ENCODE measurements at places on chromosomes 5 and 9.

DNA sequence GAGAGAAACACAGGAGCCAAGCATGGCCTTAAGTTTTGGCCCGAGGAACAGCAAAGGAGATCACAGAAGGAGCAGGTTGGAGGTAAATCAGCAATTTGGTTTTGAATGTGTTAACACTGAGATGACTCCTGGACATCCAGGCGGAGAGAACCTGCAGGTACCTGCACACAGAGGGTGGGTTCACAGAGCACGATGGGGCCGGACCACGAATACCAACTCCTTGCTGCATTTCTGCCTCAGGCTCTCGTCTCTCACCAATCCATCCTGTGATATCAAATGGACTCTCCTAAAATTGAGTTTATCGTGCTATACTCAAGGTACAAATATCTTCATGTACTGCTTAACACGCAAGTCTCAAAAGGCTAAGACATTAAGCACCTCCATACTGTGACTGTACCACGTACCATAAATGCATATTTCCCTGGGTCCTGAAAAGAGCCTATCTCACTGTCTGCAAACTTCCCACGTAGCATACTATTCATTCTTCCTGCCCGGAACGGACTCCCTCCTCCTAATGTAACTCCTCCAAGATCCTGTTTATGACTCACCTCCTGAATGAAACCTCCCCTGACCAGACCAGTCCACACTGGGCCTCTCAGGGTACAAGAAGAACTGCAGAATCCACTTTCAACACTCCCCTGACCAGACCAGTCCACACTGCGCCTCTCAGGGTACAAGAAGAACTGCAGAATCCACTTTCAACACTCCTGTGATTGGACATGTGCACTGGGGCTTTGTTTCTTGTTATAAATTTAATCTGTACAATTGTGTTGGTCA is 380.8 kb upstream of the RFX3 start:
- DNase-seq: no peak

- DNase-seq: no peak
These were observed 52.3 kb downstream of the RGMB start for GRCh38 chr5:98825582-98826375.

- no peak for DNase-seq
These were observed 109.9 kb downstream of the YIPF5 start for GRCh38 chr5:144060598-144060997.

DNA sequence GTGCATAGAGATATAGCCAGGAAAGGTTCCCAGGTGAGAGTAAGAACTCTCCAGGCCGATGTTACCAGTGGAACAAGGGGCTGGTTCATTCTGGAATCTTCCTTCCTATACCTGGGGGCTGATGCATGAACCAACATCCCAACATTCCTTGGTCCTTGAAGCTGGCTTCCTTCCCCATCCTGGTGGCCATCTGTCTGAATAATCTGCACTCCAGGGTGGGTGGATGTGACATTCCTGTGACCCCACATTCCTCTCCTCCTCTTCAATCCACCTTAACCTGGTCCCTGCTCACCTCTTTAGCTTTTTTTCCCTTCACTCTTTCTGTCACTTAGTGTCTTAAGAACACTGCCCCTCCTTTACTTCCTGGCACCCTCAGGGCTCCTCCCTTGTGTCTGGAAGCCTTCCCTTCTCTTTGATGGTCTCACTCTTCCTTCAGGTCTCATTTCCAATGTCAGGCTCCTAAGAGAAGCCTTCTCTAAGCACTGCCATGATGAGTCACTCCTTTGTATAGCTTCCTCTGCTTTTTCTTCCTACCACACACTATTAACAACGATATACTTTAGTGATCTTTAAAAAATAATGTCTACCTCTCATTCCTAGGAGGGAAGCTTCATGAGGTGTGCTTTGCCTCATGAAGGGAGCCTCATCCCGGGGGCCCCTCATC is 80.3 kb downstream of the BOD1 start:
- DNase-seq: no peak
